ENCODE measurements at places on chromosomes 11 and 22.

DNA sequence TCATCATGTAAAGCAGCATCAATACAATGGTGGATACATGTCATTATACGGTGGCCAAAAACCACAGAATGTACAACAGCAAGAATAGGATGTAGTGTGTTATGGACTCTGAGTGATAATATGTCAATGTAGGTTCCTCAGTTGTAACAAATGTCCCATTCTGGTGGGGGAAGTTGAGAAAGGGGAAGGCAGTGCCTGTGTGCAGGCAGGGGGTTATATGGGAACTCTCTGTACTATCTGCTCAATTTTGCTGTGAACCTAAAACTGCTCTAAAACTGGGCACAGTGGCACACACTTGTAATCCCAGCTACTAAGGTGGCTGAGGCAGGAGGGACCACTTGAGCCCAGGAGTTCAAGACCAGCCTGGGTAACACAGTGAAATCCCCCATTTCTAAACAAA is 5.9 kb downstream of the CHKA start:
- DNase-seq = no peak

- DNase-seq = no peak
Measured at GRCh38 chr11:62404435-62404834, 14.4 kb upstream of the SCGB1A1 start.

DNA sequence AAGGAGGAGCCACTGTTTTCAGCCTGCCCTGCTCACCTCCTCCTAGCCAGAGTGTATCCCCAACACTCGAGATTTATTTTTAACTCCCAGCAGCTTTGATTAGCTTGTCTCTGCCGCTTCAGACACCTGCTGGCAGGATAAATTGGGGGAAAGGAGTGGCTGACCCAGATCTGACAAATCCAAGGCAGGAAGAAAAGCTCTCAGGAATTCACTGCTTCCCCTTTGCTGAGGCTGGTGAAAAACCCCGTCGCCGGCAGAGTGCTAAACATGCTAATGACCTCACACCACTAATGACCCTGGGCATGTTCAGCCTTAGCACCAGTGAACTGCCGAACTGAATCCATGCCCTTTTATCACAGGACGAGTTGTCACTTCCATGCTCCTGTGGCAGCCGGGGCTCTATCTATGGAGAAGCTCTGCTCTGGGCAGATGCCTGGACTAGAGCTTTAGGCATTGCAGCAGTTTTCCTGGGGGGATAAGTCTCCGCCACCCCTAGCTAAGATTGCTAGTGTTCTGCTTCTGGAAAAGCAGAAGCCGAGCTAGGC is 52.2 kb downstream of the FEZ1 start:
- DNase-seq = no peak

- no peak for DNase-seq
Measured at GRCh38 chr11:85094795-85095194, 532.3 kb downstream of the DLG2 start.

DNA sequence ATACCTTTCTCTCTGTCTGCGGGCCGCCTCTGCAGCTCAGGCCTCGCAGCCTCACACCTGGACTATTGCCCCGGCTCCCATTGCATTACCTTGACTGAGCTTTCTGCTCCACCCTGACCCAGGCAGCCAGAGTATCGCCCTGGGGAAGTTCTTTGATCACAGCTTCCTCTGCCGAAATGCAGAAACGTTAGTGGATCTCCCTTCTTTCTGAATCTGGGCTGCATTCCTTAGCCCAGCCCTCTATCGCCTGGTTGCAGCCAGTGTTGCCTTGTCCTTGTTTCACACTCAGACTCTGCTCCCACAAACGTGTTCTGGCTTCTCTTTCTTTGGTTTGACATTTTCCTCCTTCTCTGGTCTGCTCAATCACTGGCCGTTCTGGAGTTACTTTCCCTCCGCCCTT is 195.7 kb downstream of the ADAMTS15 start:
- DNase-seq = no peak

DNA sequence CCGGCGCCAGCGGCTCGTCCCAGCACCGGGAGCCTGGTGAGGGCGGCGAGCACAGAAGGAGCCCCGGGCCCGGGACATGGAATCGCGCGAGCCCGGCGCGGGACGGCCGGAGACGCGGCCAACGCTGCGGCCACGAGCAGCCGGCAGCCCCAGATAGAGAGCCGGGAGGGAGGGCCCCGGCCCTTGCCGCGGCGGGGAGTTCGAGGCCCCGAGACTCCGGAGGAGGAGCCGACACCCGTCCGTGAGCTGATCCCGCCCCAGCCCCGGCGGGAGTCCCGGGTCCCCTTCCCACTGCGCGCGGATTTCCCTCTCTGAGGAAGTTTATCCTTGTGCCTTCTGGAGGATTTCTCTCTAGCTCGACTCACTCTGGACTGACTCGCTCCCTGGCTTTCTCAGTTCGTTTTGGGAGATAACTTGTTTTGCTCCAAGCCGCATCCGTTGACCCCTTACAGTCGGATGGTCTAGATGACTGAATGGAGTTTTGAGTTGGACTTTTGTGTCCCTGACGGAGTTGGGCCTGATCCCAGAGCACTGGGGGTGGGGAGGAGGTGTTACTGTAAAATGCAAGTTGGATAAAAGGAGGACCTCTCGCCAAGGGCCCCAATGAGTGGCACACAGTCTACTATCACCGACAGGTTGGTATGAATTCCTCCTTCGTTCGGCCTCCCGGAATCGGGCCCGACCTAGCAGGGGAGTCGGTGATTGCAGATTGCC is 585 bp downstream of the ARHGEF12 start:
- DNase-seq = no peak

DNA sequence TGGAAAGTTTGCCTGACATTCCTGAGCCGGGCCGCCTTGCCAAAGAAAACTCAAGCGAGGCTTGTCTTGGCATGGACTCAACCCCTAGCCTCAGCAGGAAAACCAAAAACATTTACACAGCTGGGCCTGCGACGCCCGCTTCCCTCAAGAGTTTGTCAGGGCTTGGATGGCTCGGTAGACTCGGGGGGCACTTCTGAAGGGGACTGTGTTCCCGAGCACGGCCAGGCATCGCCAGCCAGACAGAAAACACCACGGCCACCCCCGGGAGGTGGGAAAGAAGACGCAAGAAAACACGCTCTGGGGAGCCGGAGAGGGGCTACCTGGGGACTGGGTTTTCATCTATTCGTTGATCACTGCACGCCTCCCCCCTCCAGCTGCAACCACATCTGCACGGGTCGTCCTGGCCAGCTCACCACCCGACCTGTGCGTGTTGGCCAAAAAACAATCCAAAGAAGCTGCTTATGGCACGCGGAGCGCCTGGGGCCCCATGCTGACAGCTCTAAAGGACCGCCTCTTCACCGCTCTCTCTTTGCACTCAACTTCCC is 380.7 kb downstream of the MN1 start:
- no peak for DNase-seq

DNA sequence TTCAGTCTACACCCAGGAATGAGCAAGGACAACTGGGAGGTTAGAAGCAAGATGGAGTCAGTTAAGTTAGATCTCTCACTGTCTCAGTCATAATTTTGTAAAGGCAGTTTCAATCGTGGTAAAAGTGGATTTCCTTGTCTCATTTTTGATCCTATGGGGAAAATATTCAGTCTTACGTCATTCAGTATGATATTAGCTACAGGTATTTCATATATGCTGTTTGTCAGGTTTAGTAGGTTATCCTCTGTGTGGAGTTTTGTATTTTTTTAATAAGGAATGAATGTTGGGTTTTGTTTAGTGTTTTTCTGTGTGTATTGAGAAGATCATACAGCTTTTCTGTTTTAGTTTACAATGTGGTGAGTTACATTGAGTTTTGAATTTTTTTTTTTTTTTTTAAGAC is 11.8 kb downstream of the SPECC1L start:
- no peak for DNase-seq

All from NCI-H2107 (cell line).